Activated naive CD4-positive, alpha-beta T cell (primary cell): ENCODE measurements at places on chromosomes 3 and 15.

DNA sequence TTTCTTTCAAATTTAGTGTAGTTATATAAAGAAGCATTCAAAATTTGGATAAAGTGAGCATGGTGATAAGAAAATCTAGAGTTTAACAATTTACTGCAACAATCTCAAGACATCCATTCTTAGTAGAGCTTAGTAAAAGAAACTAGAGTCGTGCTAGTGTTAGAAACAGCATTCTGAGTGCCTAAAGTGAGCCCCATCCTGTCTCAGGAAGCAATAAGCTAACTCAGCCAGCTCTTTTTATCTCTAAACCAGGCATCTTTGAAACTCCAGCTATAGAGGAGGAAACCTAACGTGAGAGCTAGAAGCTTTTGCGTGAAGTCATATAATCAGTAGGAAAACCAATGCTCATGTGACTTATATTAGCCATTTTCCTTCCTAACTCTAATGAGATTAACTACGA lies 1187.1 kb upstream of the EPHA6 start:
- no peak for DNase-seq

DNA sequence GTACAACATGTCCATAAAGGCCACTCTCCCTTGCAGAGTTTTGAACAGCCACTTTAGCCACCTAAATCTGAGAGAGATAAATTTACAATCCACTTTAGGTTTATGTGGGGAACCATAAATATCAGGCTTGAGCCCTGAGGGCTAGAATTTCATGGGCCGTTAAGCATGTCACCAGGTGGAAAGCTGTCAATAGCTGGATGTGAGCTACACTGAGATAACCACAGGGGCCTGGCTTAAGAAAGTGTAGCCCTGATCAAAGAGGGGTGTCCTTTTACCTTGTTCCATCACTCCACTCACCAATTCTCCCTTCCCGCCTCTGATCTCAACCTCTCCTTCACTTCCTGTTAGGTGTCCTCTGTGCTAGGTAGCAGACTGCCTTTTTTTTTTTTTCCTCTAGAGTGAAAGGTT lies 172.8 kb upstream of the ICE2 start:
- DNase-seq = no peak

DNA sequence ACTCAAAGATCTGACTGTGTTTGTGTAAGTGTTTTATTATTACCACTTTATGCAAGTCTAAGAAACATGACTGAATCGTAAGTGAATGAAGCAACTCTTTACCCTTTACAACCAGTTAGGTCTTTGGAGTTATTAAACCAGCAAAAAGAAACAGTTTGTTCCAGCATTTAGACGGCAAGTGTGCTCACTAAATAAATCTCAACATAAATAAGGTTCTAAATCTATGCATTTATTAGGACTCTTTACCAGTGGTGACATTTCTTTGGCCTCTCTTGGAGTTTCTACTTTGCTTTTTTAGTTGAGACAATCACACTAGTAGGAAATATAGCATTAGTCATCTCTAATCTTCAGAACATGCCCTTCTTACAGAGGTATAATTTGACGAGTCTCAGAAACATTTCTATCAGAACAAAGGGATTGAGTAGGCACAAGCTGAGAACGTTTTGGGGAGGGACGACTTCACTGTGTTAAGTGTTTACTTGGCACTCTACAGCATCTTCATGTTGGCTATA lies 739.9 kb upstream of the NR2F2 start:
- DNase-seq = no peak

DNA sequence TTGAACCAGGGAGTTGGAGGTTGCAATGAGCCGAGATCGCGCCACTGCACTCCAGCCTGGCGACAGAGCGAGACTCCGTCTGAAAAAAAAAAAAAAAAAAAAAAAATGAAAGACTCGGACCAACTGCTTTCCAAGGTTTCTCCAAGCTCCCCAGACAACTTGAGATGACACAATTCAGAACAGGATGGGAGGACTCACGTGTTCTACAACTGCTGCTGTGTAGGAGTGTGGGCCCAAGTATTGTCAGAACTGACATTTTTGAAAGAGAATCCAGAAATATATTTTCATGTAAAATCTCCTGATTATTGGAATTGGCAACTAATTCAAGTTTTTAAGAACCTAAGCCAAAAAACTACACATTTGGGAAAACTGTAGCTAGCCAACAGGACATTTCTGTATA lies 109.5 kb upstream of the ETV5 start:
- no peak for DNase-seq

DNA sequence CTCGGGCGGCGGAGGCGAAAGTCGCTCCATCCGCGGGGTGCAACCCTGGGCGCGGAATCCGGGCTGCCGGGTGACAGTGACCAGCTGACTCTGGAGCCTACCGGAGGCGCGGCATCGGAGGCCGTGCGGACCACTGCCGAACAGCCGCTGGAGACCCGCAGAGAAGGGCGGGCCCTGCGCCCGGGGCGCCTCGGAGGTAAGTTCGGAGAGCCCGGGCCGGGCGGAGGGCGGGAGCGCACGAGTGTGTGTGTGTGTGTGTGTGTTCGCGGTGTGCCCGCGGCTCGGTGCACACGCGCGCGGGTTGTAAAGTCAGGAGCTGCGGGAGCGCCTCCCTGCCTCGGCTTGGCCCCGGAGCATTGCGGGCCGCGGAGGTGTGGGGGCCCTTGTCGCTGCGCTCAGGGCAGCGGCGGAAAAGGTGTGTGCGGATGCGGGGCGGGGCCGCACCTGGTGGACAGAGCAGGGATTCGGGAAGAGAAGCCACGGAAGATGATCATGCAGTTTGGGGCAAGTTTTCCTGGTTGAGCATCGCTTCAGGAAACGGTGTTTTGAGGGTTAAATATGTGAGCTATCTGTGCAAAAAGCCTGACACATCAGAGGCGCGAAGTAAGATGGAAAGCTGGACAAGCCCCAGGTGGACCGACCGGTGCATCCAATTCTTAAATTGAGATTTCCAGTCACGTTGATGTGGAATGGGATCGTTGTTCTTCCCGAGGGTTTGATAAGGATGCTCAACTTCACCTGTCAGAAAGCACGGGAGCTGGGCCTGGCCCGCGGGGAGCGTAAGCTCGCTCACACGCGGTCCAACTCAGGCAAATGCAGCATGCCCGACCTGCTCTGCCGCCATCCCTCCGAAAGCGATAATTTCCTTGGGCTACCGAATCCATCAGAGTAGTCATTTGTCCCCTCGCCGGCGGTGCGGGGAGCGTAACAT lies 474 bp downstream of the MINAR1 start:
- no peak for DNase-seq

DNA sequence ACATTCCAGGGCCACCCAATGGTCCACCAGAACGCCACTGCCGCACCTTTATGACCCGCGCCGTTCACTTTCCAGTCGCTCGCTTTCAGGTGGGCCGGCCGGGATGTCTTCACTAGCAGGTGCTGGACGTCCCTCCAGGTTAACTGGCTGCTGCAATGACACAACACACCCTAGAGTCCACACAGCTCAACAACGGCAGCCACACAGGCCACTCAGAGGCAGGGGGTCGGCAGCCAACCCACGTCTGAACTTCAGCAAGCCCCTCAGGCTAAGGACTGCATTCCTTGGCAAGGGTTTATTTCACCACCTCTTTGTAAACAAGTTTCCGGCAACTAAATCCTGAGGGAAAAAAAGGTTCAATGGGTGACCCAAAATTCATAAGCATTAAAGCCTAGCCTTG lies 89.2 kb upstream of the SNRPA1 start:
- no peak for DNase-seq

- no peak for DNase-seq
Measured at GRCh38 chr15:64634576-64635498, 140.6 kb downstream of the RBPMS2 start.

DNA sequence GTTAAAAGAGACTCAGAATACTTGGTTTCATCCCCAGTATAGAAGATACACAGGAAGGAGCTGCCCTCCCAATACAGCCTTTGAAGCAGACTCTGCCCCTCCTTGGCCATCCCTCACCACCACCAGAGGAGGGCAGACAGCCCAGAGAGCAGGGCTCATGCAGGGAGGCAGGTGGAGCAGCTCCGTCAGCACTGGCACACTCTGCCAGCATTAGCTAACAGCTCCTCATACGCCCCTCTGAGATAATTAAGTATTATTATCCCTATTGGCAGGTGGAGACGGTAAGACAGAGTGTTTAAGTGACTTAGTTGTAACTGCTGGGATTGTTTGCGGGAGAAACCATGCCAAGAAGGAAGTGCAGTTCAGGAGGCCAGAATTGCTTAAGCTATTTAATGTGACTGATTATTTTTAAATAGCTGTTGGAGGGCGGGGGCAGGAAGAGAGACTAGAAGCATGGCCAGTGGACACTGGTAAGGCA lies 434.0 kb downstream of the EPHB1 start:
- no peak for DNase-seq

- DNase-seq = no peak
Measured at GRCh38 chr3:149401926-149402310, 24.5 kb upstream of the TM4SF1 start.

- DNase-seq = no peak
Measured at GRCh38 chr15:31857194-31857593, 173.1 kb upstream of the CHRNA7 start.
